NAMALWA (cell line): ENCODE measurements at places on chromosomes 5 and 9.

DNA sequence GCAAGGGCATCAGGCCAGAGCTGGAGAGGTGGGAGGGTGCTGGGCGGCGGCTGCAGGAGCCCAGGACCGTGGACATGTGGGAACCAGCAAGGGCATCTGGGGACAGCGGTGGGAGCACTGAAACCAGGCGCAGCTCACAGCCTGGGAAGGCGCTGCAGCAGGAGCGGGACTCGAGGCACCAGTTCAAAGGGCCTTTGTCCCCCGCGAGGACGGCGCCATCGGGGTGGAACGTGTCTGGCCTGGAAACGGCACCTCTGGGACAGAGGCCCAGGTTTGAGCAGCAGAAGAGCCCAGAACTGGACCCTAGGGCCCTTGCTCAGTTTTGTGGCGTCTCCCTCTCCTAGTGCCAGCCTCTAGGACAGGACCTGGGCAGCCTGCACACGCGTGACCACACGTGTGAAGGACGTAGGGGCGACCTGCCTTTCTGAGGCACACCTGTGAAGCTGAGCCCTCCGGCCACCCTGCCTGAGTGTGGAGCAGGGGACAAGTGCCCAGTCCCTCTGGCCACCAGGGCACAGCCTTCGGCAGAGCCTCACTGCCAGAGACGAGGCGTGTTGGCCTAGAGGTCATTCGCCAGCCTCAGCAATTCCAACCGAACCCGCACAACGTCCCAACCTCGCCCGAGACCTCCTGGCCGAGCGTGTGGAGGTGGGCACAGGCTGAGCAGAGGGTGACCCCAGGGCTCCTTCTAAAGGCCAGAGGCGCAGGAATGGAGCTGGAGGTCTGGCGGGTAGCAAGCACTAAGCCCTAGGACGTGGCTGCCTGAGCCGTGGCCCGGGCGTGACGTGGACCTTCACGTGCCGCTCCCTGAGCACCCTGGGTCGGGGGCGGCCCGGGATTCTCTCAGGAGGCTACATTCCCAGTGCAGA is 2.2 kb upstream of the TMEM210 start:
- no peak for DNase-seq

DNA sequence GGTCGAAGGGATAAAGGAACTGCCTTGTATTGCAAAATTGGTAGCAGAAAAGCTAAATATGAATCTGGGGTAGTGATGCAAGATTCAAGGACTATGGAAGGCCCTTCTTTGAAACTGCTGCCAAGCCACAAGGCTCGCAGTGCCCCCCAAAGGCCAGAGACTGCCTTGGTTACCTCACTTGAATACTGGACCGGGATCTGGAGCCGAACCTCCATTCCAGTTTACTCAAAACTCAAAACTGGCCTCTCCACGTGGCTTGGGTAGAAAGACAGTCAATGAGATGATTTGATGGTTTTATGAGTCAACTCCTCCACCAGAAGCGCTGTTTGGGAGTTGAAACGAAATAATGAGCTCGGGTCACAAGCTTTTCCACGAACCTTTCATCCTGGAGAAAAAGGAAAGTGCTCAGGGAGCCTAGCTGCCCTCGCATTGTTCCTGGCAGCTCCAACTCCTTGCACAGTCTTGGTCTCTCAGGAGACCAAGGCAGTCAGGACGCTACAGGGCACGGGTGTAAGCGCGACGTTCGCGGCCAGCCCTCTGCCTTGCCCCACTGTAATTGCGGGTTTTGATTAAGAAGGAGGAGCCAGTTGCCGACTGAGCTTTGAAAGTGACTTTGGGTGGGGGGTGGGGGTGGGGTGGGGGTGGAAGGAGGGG is 2.8 kb downstream of the ST8SIA4 start:
- peak; percentile 84 for DNase-seq

DNA sequence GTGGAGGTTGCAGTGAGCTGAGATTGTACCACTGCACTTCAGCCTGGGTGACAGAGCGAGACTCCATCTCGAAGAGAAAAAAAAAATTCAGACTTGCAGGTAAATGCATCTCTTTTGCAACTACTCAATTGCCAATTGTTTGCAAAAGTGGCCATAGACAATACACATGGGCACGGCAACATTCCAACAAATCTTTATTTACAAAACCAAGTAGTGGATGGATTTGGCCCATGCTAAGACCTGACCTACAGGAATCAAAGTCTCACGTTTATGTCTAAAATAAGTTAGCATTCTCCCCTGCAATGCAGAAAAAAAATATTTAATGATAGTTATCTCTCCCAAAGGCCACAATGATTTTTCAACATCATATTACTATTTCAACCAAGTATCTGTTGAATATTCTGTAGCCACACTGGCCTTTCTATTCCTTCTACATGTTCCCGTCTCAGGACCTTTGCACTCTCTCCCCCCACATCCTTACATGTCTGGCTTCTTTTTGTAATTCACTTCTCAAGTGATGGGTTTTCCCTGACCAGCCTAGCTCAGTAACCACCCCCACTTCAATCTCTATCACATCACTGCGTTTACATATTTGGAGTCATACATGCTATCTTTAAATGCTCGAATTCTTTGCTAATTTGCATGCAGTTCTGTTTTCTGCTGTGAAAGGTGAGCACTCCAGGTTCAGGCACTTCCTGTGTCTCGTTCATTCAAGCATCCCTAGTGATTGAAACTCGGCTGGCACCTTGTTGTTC is 54.2 kb downstream of the FNBP1 start:
- peak; percentile 70 for DNase-seq

DNA sequence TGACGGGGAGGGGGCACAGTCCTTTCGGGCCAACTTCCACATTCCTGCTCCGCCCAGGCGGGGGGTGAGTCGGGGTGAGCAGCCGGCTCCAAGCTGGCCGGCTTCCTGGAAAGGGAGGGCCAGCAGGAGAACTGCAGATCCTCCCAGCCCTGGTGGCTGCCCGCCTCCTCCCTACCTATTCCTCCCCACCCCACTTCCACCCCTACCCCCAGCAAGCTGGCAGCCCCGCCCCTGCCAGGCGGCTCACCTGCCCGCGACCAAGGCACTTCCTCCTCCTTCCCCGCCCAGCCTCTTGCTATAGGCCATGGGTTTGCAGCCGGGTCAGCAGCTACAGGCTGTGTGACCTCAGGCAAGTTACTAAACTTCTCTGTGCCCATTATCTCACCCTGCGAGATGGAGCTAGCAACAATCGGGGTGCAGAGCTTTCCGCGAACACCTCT is 5.6 kb upstream of the IRF1 start:
- DNase-seq: peak; percentile 85

GRCh38 chr5:67799732-67800234 is 415.8 kb upstream of the PIK3R1 start:
- no peak for DNase-seq

GRCh38 chr5:142680605-142681259 is 5.2 kb downstream of the FGF1 start:
- DNase-seq: no peak

DNA sequence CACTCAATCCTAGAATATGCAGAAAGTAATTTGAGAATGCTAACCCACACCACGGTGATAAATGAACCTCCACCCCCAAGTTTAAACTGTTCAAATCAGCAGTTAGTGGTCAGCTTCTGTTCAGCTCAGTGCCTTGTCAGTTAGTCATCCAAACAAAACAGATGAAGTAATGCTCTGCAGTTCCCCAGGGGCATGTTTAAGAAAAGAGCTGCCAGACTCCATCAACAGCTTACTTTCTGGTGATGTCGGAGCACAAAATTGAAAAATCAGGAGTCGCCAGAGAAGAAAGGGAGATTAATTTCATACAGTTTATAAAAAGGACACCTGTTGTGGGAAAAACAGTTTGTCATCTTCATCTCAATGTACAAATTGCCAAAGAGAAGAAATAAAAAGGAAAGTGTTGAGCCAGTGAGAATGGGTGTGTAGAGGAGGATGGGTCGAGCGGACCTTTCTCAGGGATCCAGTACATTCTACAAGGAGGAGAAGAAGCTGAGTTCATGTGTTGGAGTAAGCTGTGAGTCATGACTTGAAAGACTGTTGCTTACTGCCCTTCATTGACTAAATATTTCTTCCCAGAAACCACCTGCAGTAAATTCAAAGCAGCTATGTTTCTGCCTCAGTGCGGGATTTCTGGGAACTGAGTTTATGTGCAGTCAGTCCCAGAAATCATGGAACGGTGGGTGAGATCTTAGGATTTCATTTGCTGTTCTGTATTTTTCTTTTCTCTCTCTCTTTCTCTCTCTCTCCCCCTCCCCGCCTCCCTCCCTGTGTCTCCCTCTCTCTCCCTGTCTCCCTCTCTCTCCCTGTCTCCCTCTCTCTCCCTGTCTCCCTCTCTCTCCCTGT is 13.7 kb downstream of the TRIO start:
- DNase-seq: peak; percentile 90

- no peak for DNase-seq
Observed at GRCh38 chr9:29659736-29660135, 2086.5 kb upstream of the C9orf72 start.

- DNase-seq: no peak
Observed at GRCh38 chr9:27350382-27350976, 53.5 kb upstream of the EQTN start.

DNA sequence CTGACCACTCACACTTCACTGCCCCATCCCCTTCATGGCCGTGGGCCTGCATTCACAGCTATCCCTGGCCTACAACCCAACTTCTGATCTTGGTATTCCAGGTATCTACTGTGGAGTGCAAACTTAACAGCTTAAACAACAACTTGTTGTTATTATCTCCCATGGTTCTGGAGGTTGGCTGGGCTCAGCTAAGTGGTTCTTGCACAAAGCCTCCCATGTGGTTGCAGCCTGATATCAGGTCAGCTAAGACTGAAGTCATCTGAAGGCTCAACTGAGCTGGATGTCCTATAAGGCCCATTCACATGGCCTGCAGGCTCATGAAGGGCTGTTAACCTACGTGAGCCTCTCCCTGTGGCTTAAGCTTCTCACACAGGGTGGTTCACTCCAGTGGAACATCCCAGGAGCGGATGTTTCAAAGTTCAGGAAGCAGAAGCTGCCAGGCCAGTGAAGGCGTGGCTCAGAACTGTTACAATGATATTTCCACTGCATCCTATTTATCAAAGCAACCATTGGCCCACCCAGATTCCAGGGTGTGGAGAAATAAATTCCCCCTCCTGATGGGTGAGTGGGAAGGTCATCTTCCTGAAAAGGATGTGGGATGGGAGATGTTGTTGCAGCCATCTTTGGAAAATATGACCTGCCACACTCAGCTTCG is 30.0 kb upstream of the TRIO start:
- no peak for DNase-seq

GRCh38 chr9:84322828-84323227 is 17.7 kb downstream of the SLC28A3 start:
- DNase-seq: no peak

- no peak for DNase-seq
Observed at GRCh38 chr5:122236270-122237040, 75.6 kb upstream of the SNCAIP start.

DNA sequence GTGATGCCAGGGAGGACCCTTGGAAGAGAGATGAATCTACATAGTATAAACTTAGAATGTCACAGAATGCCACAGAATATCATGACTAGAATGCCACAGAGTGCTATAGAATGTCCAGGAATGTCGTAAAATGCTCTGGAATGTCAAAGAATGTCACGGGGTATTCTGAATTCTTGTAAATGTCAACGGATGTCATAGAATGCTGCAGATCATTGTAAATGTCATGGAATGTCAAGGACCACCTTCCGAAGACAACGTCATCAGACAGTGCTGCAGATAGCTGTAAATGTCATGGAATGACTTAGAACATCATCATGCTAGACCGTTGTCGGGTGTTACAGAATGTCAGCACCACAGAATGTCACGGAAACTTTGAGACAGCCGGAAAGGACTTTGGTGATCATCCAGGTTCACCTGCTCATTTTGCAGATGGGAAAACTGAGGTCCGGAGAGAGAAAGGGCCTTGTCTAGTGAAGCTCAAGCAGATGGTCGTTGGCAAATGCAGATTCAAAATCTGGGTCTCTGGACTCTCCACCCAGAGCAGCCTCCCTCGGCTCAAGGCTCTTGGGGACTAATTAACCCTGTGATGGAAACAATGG is 117.1 kb downstream of the LHX2 start:
- DNase-seq: no peak
